Prostate gland (tissue), 2 donors: ENCODE measurements at places on chromosomes 13 and 19. TPM values are rescaled to one million over a fixed set of nuclear protein-coding genes. Genes with fewer than 3 reads are reported as not detected.

DNA sequence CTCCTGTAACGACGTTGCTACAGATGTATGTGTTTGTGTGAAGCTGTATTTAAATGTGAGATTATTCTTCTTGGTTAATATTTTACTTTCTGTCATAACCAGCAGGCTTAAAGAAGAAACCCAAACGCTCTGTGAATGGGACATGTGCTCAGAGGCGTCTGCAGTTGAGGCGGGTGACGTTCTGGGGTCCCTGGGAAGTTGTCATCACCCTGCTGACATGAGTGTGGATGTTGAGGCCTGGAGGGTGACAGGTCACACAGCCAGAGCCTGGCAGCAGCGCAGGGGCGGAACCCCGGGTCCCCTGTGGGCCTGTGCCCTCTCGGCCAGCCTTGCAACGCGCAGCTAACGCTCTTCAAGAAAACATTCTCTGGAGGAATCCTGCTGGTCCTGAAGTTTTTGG is 16.6 kb downstream of the RASA3 start:
- DNase-seq, result no peak

GRCh38 chr19:20863176-20863575 is 59.9 kb upstream of the ZNF85 start:
- no peak for DNase-seq

DNA sequence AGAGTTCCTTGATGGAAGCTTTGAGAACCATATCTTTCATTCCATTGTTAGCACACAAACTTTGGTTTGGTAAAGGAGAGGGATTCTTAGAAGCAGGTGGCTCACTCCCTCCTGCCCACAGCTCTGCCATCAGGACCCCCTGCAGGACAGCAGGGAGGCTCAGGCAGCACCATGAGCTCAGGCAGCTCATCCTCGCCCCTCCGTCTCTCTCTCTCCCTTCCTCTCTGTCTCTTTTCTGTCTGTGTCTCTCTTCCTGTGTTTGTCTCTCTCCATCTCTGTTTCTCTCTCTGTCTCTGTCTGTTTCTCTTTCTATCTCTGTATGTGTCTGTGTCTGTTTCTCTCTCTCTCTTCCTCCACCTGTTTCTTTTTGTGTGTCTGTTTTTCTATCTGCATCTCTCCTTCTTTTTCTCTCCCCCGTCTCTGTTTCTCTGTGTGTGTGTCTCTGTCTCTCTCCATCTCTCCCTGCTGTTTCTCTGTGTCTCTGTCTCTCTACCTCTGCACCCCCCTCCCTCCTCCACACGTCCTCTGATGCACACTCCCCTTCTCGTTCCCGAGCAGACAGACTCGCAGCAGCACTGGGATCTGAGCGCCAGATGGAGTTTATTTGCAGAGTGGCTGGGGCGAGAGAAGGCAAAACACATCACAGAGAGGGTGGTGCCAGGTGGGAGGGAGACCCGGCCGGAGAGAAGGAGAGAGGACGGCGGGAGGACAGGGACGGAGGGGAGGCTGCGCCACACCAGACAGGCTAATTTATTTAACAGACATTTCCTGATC is 8.7 kb downstream of the SBK2 start:
- DNase-seq, result no peak

DNA sequence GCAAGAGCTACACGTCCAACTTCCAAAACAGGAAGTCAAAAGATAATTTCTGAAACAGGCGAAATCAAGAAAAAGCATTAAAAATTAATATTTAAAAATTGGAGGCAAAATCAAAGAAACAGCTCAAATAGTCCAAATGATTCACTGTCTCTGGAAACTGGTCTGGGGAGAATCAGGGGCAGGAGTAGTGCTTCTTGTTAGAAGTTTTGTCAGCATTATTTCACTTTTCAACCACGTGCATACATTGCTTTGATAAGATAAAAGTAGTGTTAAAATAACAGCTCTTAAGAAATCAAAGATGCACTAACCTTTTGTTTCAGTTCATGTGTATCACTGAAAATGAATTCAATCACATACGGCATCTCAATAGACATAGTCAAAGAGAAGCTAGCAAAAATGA is 53.8 kb downstream of the PARP4 start:
- no peak for DNase-seq

DNA sequence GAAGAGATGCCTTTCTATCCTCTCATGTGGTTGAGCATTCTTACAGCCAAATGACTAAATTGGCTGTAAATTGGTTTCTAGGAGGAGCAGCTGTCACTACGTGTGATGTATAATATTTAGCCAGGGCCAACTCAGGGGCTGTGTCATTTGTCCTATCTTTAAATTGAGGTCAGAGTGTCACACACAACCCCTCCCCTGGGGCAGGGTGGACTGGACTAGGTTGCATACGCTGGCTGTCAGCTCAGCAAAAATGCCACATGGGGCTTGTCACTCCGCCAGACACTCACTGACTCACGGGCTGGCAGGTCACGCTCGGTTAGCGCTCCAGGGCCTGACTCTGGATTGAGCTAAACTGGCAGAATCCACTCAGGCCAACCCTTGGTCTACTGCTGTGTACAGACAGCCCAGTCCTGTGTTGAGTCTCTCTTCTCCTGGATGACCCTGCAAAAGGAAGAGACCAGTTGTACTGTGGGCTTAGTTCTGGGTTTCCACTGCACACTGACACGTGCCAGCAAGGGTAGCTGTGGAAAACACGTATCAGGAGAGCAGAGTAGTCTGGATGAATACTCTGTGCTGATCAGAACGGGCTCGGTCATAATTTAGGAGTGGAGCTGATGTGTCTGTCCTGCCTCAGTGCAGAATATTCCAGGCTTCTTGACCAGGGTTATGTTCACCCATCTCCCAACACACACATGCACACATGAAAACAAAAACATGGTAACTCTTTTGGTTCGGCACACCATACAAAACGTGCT is 29.1 kb downstream of the SHISA2 start:
- peak; percentile 55 for DNase-seq

DNA sequence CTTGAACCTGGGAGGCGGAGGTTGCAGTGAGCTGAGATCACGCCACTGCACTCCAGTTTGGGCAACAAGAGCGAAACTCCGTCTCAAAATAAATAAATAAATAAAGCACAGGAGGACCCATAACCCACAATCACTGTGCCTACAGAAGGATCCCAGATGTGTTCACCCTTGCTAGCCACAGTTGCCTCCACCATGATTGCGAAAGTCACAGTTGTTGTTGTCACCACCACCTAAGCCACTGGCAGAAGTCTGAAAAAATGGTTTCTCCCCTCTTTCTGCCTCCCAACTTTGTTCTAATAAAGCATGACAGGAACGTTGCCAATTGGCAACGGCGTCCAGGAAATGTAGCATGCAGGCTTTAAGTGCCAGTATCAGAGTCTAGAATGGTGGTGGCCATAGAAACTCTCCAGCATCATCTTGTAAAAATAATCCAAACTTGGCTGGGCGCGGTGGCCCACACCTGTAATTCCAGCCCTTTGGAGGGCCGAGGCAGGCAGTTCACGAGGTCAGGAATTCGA is 2.2 kb upstream of the EPS15L1 start:
- peak; percentile 56 for DNase-seq

- no peak for DNase-seq
Observed at GRCh38 chr19:10516064-10516385, 1.2 kb downstream of the S1PR5 start.

GRCh38 chr13:88429862-88430261 is 758.7 kb downstream of the SLITRK5 start:
- DNase-seq, result no peak

- no peak for DNase-seq
Observed at GRCh38 chr13:27264181-27264580, 6.4 kb upstream of the RASL11A start.

DNA sequence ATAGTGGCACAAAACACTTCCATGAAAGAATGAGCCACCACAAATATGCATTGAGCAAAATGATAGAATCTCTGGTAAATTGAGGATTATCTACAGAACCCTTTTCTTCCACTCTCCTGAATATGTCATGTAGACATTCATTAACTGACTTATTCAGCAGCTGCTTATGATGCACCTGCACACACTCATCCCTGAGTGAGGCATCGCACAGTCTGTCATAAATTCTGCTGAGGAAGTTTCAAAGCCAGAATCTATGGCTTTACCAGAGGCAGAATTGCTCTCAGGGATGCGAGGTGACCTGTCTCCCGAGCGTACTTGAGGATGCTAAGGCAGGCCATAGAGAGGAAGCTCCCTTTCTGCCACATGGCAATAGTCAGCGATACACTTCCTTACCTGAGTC is 1090.2 kb downstream of the UQCRFS1 start:
- DNase-seq, result no peak

DNA sequence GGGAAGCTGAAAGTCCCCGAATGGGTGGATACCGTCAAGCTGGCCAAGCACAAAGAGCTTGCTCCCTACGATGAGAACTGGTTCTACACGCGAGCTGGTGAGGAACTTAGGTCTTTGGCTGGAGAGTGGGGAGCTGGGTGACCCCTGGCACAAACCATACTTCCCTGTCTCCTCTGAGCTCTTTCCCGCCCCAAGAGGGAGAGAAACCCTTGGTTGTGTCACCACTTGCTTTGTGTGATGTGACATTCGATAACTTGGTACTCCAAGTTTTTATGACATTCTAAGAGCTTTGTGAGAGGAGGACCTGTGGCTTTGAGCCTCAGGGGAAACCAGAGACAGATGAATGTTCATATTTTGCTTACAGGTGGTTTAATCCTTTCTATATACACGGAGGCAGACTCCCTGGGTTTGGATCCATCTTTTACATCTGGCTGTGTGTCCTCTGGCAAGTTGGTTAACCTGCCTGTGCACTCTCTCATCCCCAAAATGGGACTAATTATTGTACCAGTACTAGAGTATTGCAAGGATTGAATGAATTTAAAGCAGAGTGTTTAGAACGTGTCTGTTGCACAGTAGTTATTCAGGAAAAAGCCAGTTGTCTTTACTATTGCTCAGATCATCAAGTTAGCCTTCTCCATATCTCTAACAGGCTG is 1.2 kb downstream of the RPS19 start:
- no peak for DNase-seq

GRCh38 chr19:47241919-47242577 is 11.0 kb upstream of the BBC3 start:
- DNase-seq, result no peak

DNA sequence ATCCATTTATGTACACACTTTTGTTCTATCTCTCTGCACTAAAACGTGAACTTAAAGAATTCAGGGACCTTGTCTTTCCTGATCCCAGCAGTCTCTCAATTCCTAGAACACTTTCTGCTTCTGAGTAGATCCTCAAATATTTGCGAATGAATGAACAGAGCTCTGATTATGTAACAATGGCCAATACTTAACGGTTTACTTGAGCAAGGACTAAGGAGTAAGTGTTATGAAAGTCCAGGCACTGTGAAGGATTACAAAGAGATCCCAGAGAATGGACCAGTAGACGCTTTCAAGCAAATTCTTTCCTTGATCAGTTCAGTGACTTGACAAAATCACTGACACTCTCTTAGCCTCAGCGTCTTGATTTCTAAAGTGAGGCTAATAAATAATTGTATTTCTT is 514.5 kb upstream of the KLHL1 start:
- DNase-seq, result no peak

GRCh38 chr19:17766543-17767131 is 15.4 kb downstream of the FCHO1 start:
- DNase-seq, result peak; percentile 53

GRCh38 chr13:98657506-98658085 is 80.7 kb upstream of the STK24 start:
- DNase-seq, result no peak

GRCh38 chr19:45934551-45935230 is 20.1 kb upstream of the NANOS2 start:
- DNase-seq, result no peak

DNA sequence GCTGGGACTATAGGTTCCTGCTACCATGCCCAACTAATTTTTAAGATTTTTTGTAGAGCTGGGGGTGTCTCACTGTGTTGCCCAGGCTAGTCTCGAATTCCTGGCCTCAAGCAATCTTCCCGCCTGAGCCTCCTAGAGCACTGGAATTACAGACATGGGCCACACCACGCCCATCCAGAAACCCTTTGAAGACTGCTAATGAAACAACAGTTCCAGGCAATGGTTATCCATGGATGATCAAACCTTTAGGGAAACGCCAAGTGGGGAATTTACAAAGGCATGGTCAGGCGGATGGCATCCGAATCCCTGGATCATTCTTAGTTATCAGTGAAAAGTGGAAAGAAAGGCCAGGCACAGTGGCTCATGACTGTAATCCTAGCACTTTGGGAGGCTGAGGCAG is 16.9 kb upstream of the DNMT1 start:
- DNase-seq, result no peak

DNA sequence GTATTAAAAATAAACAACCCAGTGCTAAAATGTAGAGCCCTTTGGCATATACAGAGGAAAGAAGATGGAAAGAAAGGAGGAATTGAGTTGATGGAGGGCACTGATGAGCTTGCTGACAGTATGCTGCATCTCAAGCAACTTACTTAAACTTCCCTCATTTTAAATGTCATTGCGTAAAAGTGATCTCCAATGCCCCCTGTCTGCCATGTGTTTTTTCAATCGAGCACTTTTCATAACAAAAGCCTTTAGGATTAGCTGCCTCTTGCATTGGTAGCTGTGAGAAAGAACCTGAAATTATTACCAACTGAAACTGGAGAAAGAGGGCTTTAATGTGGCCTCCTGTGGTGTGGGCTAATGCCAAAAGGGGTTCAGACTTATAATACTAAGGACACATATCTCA is 541.6 kb downstream of the SUCLA2 start:
- DNase-seq, result no peak

DNA sequence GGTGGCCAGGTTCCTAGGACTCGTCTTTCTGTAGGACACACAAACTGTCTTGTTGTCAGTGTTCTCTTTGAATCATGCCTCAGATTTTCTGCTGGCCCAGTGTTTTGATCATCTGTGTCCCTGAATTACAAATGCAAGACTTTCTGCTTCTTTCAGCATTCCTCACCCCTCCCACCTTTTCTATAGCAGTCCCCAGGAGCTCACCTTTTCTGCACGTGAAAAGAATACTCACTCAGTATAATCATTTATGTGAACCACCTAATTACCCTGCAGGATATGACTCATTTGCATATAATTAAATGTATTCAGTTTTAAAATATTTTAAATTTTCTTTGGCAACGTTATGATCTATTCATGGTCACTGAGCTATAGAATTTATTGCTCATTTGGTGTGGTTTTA is 389.2 kb downstream of the ITGBL1 start:
- no peak for DNase-seq

The LHB gene
- 5.2 TPM for total RNA-seq

The SCAF1 gene
- total RNA-seq, result 47.9 TPM

The B3GNT3 gene
- 5.2 TPM for total RNA-seq

The NLRP12 gene
- 0.97 TPM for total RNA-seq

The FAM32A gene
- 103 TPM for total RNA-seq

The A1BG gene
- 5.6 TPM for total RNA-seq

The ERICH4 gene
- not detected for total RNA-seq

The MBD3L2 gene
- total RNA-seq, result not detected

The KLK15 gene
- 4.0 TPM for total RNA-seq

The PNMA8C gene
- total RNA-seq, result not detected
